ENCODE measurements at places on chromosomes 3 and 15.

DNA sequence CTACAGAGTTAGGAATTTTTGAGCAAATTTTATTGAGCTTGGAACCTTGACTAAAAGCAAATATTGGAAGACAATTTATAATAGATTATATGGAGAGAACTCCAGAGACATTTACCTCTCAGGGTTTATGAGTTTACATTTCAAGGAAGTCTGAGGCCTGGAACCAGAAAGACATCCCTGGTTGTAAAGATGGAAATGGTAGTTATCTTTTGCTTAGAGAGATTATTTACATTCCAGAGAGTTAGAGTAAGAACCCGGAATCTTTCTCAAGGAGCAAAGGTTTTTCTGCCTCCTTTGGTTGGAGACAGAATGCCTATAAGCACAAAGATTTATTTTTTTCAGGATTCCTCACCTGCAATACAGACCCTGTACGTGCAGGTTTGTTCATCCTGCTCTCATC lies 458.1 kb downstream of the TBL1XR1 start:
- DNase-seq: no peak

DNA sequence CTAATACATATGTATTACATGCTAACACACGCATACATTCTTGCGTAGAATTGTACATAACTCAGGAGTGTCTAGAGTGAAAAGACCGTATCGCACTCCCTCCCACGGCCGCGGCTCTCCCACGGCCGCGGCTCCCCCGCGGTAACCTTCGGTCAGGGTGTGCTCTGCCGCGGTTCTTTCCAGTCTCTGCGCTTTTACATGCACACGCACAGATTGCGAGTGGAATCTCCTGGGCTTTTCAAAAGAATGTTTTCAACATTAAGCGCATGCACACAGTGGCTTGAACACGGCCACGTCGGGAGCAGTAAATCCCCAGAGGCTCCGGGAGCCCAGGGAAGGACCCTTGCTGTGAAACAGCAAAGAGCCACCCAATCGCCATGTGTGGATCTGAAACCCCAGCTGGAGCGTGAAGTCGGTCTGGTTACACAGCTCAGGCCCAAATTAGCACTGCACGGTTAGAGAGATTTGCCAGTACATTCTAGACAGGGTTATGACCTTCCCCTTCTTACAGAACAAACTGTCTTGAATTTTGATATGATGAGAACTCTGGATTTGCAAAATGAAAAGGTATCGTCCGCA lies 805 bp upstream of the RGMA start:
- no peak for DNase-seq

DNA sequence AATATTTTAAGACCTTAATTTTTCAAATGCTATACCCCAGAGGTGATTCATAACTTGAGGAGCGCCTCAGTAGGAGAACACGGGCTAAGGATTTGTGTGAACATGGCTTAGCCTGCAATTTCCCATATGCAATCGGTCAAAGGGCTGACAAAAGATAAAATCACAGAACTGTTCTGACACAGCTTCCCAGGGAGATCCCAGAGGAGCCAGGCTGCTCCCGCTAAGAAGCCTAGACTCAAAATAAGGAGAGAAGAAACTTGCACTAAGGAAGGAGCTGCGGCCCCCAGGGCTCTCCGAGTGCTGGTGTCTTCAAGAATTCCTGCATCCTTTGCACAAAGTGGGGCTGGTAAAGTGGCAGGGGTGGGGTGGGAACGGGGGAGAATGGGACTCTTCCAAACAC lies 106.3 kb upstream of the DLG1 start:
- DNase-seq: no peak

- DNase-seq: no peak
Observed at GRCh38 chr3:129348734-129349133, 70.1 kb downstream of the HMCES start.

GRCh38 chr3:197375001-197375441 lies 76.6 kb upstream of the DLG1 start:
- DNase-seq: no peak

- no peak for DNase-seq
Observed at GRCh38 chr3:11587766-11588165, 55.9 kb downstream of the VGLL4 start.

GRCh38 chr15:92661956-92662355 lies 6.4 kb upstream of the FAM174B start:
- no peak for DNase-seq

- no peak for DNase-seq
Observed at GRCh38 chr15:58564981-58565380, 133.2 kb downstream of the LIPC start.

DNA sequence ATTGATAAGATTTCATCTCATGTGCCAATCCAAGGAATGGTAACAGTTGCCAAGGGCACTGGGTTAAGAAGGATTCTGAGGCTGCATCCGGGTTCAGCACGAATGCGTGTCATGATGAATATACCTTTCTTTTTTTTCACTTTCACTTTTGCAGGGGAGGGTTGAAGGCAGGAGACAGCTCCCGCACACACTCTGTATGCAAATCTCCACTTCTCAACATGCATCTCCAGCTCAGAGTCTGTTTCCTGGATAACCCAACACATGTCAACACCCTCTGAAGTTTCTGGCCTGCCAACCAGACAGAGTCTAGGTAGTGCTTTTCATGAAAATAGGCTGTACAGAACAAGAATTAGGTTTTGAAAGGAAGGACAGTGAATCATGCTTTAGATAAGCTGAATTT lies 21.6 kb downstream of the B4GALT4 start:
- no peak for DNase-seq

DNA sequence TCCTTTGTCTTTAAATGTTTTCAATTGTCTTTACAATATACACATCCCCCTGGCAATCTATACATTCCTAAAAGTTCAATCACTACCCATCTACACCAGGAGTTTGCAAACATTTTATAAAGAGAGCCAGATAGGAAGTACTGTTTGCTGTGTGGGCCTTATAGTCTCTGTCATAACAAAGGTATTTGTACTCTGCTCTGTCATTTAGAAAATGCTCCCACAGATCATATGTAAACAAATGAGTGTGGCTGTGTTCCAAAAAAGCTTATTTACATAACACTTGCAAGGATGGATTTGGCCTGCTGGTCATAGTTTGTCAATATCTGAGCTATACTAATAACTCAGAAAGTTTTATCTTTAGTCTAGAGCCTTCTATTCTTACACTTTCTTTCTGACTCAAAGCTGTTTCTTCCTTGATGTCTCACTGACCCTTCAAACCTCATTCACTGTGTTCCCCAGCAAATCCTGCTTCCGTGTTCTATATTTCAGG lies 511.9 kb downstream of the GBE1 start:
- no peak for DNase-seq

DNA sequence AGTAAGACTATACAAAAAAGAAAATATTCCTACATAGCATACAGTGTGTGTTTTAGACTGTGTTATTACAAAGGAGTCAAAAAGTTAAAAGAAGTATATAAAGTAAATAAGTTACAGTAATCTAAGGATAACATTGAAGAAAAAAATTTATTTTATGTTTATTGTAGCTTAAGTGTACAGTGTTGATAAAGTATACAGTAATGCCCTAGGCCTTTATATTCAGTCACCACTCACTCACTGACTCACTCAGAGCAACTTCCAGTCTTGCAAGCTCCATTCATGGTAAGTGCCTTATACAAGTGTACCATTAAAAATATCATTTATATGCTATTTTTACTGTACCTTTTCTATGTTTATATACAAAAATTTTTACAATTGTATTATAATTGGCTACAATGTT lies 220.1 kb downstream of the BCHE start:
- DNase-seq: no peak

DNA sequence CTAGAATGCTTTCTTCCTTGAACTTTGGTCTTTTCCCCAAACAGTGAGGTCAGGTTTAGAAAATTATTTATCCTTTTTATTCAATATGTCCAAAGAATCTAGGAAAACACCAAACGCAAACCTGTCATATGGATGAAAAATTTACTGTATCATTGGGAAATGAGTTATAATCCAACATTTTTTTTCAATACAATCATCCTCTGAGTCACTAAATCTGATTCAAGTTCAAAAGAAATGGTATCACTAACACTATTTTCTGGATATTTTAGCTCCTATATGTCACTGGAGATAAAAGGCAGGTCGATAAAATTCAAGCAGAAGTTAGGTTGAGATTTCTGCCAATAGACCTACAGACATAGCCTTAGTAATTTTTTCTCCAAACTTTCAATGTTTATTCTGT lies 591.6 kb upstream of the AGTR1 start:
- no peak for DNase-seq
